ENCODE measurements at places on chromosomes 13 and 19.

- DNase-seq = no peak
These were observed 9.1 kb downstream of the SLC15A1 start for GRCh38 chr13:98743377-98743776.

- DNase-seq = no peak
These were observed at the start of gene TUBB4A for GRCh38 chr19:6501740-6502648. Gene TUBB4A (minus strand): TSS chr19:6502309. CDS start chr19:6502212, 97 bp downstream.

DNA sequence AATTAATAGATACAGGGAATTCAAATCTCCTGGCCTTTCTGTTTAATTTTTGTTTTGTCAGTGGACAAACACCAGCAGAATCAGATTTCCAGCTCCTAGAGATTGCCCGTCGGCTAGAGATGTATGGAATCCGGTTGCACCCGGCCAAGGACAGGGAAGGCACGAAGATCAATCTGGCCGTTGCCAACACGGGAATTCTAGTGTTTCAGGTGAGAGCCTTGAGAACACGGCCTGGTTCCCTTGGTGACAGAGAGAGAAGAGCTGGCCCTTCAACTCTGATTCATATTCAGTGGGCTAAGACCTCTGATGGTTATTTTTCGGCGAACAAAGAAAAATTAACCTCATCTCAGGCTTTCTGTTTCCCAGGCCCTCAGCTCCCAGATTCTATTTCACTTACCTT, 191.3 kb downstream of the STK24 start:
- DNase-seq = no peak

- no peak for DNase-seq
These were observed 323.6 kb downstream of the DLEU7 start for GRCh38 chr13:50519866-50520265.

DNA sequence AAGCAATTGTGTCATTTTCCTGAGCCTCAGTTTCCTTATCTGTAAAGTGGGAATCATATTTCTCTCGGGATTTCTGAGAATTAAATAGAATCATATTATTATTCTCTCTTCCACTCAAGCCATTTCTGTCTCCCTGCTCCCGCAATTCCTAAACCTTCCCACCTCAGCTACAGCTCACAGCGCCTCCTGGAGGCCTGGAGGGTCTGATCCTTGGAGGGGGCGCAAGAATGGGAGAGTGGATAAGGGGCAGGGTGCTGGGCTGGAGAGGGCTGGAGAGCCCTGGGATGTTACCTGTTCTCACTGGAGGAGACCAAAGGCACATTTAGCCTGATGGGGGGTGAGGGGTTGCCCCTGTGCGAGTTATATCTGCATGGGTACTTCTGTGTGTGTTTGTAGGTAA, 31.1 kb upstream of the CYP2S1 start:
- DNase-seq = no peak
